ENCODE measurements at places on chromosomes 7 and 10.

GRCh38 chr7:50287129-50287528, 17.4 kb upstream of the IKZF1 start:
- no peak for DNase-seq

GRCh38 chr7:44284216-44284615, 41.2 kb downstream of the CAMK2B start:
- DNase-seq = no peak

GRCh38 chr7:91872928-91873327, 7.6 kb downstream of the MTERF1 start:
- DNase-seq = no peak

DNA sequence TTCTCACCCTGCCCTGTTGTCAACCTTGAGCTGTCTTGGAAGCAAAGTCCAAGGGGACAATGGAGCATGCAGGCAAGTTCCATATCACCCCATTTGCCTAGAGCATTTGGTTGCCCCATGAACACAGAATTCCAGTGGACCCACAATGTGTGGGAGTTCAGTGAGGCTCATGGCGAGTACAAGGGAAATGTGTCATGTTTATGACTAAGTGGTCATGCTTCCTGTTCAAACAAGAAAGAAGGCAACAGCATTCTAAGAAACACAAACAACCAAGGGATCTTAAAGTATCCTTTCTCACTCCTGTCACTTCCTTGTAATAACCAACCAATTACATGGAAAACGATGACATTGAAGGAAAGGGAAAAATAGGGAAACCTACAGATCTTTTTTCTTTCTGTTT, 513.0 kb downstream of the INHBA start:
- DNase-seq = no peak

DNA sequence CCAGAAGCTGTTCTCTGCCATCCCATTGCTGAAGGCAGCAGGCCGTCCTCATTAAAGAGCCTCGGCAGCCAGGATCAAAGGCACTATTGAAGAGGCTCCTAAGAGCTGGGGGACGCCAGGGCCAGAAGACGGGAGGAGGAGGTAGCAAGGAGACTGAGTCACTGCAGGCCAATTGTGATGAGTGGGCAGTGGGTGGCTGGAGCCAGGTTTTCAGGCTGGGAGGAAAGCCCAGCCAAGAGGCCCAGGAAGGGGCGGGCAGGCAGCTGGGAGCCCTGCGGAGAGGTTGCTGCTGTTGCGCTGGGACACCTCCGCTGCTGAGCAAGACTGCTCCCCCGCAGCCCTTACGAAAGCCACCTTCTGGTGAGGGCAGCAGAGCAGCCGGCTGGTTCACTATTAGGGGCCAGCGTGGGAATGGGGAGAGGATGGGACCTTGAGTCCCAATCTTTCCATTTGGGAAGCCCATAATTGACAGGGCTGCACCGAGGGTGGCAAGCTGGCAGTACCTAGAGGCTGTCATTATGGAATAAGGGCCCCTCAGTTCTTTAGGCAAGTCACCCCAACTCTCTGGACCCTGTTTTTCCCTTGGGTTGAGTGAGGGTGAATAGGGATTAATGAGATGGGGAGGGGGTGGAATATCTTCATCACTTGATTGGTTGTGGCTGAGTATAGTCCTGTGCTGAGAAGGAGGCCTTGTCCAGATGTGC, 48.4 kb downstream of the UNC5B start:
- DNase-seq = no peak
